Tibial nerve (tissue), 4 donors: ENCODE measurements at places on chromosomes 3 and 15. TPM values are rescaled to one million over a fixed set of nuclear protein-coding genes. Genes with fewer than 3 reads are reported as not detected.

DNA sequence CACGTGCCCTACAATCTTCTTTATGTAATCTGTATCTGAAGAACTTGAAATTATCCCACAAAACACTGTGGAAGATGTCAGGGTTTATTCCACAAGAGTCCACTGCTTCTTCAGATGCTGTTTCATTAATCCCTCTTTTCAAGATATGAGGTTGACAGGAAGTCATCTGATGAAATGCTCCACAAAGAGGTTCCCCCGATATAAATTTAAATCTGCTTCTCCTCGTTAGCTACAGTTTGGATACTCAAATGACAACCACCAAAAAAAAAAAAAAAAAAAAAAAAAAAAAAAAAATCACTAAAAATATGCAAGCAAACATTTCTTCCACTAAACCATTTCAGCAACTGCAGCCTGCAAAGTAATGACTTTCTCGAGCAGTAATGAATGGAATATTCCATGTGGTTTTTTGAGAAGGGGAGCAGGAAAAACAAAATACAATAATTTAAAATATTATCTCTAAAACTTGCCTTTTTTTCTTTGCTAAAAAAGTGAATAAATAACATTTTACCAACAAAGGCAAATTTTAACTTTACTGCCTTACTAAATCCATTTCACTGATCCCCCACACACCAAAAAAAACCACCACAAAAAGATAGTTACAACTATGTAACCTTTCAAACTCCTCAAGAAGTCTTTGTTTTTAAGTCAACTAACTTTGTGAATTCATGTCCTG, 37.8 kb downstream of the DLG1 start:
- no peaks in the 10 kb centered on the region for H3K4me1 ChIP-seq
- H3K4me3 ChIP-seq, result no peak overlapping the region
- no peaks in the 10 kb centered on the region for H3K36me3 ChIP-seq
- H3K27ac ChIP-seq, result no peak overlapping the region

GRCh38 chr3:173287361-173287760, 110.2 kb upstream of the NLGN1 start:
- no peaks in the 10 kb centered on the region for H3K36me3 ChIP-seq
- no peaks in the 10 kb centered on the region for H3K27me3 ChIP-seq
- no peak overlapping the region for H3K27ac ChIP-seq

DNA sequence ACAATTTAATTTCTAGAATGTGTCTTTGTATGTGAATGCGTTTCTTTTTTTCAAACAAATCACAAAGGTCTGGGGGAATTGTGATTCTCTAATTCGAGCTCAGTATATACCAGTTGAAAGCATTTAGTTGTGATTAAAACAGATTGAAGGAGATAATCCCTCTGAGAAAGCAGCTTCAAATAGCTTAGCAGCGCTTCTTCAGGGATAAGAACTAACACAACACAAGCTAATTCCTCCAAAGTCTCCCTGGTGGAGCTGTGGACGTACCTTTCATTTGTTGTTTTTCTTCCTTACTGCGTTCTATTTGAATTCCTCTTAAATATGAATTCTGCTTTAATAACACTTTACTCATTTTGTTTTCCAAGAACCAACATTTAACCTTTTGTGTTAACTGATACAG, 286.7 kb downstream of the ROBO2 start:
- H3K4me3 ChIP-seq, result no peak overlapping the region
- DNase-seq, result no peak
- no peaks in the 10 kb centered on the region for H3K27me3 ChIP-seq
- no peaks in the 10 kb centered on the region for H3K4me1 ChIP-seq
- H3K27ac ChIP-seq, result no peak overlapping the region
- H3K36me3 ChIP-seq, result no peaks in the 10 kb centered on the region

DNA sequence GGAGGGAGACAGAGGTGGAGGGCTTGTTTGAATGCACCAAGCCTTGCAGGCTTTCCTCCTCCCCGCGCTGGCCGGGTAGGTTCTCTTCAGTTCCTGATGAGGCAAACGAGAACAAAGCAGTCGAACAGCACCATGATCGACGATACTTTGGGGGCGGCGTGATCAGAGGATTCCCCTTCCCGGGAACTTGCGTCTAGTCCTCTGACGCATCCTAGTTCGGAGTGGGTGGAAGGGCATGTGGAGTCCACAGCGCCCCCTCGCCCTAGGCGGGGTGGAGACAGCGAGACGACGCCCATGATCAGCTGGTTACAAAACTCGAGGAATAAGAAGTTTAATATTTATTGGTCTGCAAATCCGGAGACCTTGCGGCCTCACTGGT, 452 bp upstream of the SV2B start:
- peak overlapping the region; percentile 51 for H3K4me3 ChIP-seq
- no peaks in the 10 kb centered on the region for H3K36me3 ChIP-seq
- H3K4me1 ChIP-seq, result peaks cover 31% of the 10 kb centered on the region

DNA sequence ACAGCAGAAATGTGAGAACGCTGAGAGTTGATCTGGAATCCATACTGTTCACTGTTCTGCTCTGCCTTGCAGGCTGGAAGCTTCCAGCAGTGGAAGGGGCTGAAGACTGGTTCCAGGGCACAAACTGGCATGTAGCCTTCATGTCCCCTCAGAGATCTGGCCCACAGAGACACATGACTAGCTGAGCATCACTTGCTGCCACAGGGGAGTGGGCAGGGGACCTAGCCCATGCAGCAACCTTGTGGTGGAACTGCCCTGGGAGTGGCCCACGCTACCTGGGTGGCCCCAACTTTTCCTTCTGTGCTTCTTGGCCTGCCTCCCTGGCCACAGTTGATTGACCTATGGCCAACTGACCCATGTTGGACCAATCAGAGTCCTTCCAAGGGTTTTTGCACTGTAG, 98.1 kb downstream of the TPRA1 start:
- H3K4me3 ChIP-seq, result no peak overlapping the region
- H3K27ac ChIP-seq, result no peak overlapping the region
- H3K27me3 ChIP-seq, result no peaks in the 10 kb centered on the region
- no peaks in the 10 kb centered on the region for H3K36me3 ChIP-seq

- no peaks in the 10 kb centered on the region for H3K4me1 ChIP-seq
- H3K36me3 ChIP-seq, result no peaks in the 10 kb centered on the region
- no peak overlapping the region for H3K4me3 ChIP-seq
- H3K27ac ChIP-seq, result no peak overlapping the region
- no peak for DNase-seq
Observed at GRCh38 chr3:168722091-168722490, 626.4 kb upstream of the GOLIM4 start.

DNA sequence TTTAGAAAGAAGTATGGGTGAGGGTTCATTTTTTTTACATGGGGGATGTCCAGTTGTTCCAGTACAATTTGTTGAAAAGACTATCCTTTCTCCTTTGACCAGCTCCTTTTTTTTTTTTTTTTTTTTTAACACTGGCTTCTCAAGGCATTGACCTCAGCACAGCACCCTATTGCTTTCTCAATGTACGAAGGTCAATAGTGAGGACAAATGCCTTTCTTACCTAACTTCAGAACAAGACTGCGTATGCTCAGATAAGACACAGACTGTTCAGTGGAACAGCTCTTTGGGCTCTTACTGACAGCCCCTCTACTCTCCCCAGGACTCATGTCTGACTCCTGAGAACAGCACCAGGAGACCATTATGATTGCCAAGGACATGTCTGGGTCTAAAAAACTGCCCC, 10.4 kb upstream of the CILP start:
- no peak overlapping the region for H3K27ac ChIP-seq
- H3K27me3 ChIP-seq, result no peaks in the 10 kb centered on the region
- no peaks in the 10 kb centered on the region for H3K36me3 ChIP-seq
- no peaks in the 10 kb centered on the region for H3K4me1 ChIP-seq
- no peak for DNase-seq
- no peak overlapping the region for H3K4me3 ChIP-seq

- H3K36me3 ChIP-seq, result no peaks in the 10 kb centered on the region
- no peak overlapping the region for H3K27ac ChIP-seq
- peaks cover 13% of the 10 kb centered on the region for H3K4me1 ChIP-seq
- H3K27me3 ChIP-seq, result no peaks in the 10 kb centered on the region
Observed at GRCh38 chr15:69673291-69673881, 220.8 kb downstream of the RPLP1 start.

DNA sequence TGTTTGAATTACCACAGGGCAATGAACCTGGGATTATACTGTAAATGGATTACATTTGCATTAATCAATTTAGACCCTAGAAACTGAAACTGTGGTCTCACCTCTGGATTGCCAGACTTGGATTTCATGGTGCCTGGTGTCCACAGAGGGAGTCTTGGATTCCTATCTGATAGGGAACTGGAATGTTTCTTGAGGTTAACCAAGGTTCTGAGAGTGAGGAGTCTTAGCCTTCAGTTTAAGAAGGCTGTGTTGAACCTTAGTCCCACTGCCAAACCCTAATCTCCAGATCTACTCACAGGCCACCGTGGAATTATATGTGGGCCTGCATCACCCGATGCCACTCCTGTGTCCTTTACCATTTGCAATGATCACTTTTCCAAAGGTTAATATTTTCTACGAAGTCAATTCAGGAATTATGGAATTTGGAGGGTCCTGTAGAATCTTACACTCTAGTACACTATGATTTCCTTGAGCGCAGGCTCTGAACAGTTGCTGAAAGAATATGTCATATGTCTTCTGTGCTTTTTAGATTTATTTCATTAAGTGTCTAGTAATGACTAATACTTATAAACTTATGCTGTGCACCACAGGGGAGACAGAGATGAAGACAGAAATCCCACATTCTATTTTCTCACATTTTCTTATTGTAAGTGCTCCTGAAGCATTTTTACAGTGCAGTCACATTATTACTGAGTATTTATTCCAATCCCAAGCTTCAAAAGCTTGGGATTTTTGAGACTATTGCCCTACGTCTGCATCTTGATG, 87.9 kb downstream of the EFL1 start:
- no peak overlapping the region for H3K4me3 ChIP-seq
- no peak for DNase-seq
- H3K27me3 ChIP-seq, result no peaks in the 10 kb centered on the region
- no peaks in the 10 kb centered on the region for H3K36me3 ChIP-seq

GRCh38 chr15:41585127-41586047, 26.4 kb downstream of the TYRO3 start:
- no peak for DNase-seq
- peak overlapping the region; percentile 62 for H3K4me3 ChIP-seq
- peaks cover 11% of the 10 kb centered on the region for H3K4me1 ChIP-seq
- H3K27ac ChIP-seq, result peak overlapping the region; percentile 79
- no peaks in the 10 kb centered on the region for H3K27me3 ChIP-seq

DNA sequence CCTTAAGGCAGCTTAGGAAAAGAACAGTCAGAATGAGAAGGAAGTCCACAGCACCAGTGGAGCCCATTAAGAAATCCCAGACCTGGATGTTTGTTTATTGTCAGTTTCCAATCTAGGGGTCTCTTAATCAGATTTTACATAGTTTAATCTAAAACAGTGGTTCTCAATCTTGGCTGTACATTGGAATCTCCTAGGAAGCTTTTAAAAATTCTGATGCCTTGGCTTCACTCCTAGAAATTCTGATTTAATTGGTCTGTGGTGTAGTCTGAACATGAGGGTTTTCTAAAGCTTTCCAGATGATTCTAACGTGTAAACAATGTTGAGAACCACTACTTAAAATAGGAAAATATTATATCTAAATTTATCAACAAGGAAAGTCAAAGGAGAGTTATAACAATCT, 56.6 kb upstream of the SPRED1 start:
- H3K27ac ChIP-seq, result no peak overlapping the region
- no peak for DNase-seq
- no peaks in the 10 kb centered on the region for H3K36me3 ChIP-seq
- H3K4me3 ChIP-seq, result no peak overlapping the region
- peaks cover 8% of the 10 kb centered on the region for H3K4me1 ChIP-seq

DNA sequence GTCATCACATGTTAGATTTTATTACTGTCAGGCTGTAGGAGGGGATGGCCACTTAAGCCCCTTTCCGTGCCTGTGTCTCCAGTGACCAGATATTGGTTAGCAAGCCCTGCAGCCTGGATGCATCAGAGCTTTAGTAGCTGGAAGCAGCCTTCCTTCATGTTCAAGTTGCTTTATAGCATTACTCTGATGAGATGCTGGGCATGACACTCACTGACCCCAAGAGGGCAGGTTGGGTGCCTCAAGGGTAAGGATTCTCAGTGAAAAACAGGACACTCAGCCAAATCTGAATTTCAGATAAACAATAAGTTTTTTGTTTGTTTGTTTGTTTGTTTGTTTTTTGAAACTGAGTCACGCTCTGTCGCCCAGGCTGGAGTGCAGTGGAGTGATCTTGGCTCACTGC, 68.5 kb upstream of the PTX3 start:
- no peak overlapping the region for H3K27ac ChIP-seq
- no peak overlapping the region for H3K4me3 ChIP-seq
- no peaks in the 10 kb centered on the region for H3K27me3 ChIP-seq

DNA sequence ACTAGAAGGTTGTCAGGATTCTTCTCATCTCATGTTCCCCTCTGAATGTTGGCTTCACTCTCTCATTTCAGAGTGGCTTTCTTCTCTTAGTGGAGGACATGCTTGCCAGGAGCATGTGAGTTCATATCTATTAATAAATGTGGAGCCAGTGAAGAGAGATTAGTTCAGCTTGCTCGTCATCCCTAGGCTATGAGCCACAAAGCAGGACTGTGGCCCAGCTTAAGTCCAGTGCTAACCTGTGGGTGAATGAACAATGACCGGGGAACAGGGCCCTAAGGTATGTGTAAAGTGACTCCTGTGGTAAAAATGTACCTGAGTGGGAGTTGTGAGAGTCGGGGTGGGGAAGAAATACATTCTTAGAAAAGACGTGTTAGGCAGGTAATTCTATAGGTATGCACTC, 96.9 kb upstream of the TBL1XR1 start:
- no peak overlapping the region for H3K4me3 ChIP-seq
- no peaks in the 10 kb centered on the region for H3K27me3 ChIP-seq
- H3K4me1 ChIP-seq, result no peaks in the 10 kb centered on the region
- H3K36me3 ChIP-seq, result no peaks in the 10 kb centered on the region
- peak; percentile 37 for DNase-seq

- no peak for DNase-seq
- H3K36me3 ChIP-seq, result no peaks in the 10 kb centered on the region
- H3K4me3 ChIP-seq, result no peak overlapping the region
- H3K27me3 ChIP-seq, result no peaks in the 10 kb centered on the region
- H3K4me1 ChIP-seq, result no peaks in the 10 kb centered on the region
- H3K27ac ChIP-seq, result no peak overlapping the region
Observed at GRCh38 chr3:77825001-77825827, 785.3 kb downstream of the ROBO2 start.

GRCh38 chr15:36887214-36887961, 213.0 kb downstream of the MEIS2 start:
- H3K27me3 ChIP-seq, result peaks cover 3% of the 10 kb centered on the region
- no peak overlapping the region for H3K4me3 ChIP-seq
- no peak overlapping the region for H3K27ac ChIP-seq
- DNase-seq, result no peak
- no peaks in the 10 kb centered on the region for H3K36me3 ChIP-seq
- peaks cover 35% of the 10 kb centered on the region for H3K4me1 ChIP-seq

MUC4 gene
- total RNA-seq, result not detected

IL5RA gene
- 0.59 TPM for total RNA-seq

GPR171 gene
- total RNA-seq, result 1.3 TPM

TMCO5A gene
- not detected for total RNA-seq

SNX4 gene
- total RNA-seq, result 71.5 TPM

IMPG2 gene
- under 0.01 TPM for total RNA-seq

SKOR1 gene
- 0.66 TPM for total RNA-seq

NUDT16 gene
- total RNA-seq, result 70.8 TPM

PLA2G4E gene
- not detected for total RNA-seq

HTR3E gene
- not detected for total RNA-seq
